Activated CD8-positive, alpha-beta memory T cell treated with anti-CD3 and anti-CD28 coated beads for 1 hour (primary cell): ENCODE measurements at places on chromosomes 2 and 18.

GRCh38 chr18:47772374-47773248 lies 157.8 kb downstream of the SMAD2 start:
- DNase-seq: no peak

DNA sequence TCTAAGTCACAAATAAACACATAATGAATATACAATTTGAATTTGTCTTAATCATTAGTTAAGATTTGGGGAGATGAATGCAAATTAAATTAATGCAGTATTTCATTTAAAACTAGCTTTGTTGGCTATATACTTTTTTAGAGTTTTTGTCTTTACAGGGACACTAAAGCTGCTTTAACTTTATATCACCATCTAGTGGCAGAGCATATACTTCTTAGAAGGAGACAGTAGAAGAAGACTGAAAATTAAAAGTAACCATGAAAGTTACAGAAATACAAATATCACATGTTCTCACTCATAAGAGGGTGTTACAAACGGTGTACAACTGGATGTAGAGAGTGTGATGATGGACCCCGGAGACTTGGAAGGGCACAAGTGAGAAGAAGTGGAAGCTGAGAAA lies 268.3 kb upstream of the NETO1 start:
- no peak for DNase-seq

- DNase-seq: no peak
These were observed at the start of gene LYPD6 for GRCh38 chr2:149330127-149331022. LYPD6 (plus strand) TSS chr2:149330587; CDS start chr2:149437709, 107,122 bp downstream.

GRCh38 chr2:120820953-120821279 lies 85.2 kb downstream of the GLI2 start:
- DNase-seq: no peak

- DNase-seq: no peak
These were observed 43.1 kb upstream of the ASAP2 start for GRCh38 chr2:9163306-9164111.

DNA sequence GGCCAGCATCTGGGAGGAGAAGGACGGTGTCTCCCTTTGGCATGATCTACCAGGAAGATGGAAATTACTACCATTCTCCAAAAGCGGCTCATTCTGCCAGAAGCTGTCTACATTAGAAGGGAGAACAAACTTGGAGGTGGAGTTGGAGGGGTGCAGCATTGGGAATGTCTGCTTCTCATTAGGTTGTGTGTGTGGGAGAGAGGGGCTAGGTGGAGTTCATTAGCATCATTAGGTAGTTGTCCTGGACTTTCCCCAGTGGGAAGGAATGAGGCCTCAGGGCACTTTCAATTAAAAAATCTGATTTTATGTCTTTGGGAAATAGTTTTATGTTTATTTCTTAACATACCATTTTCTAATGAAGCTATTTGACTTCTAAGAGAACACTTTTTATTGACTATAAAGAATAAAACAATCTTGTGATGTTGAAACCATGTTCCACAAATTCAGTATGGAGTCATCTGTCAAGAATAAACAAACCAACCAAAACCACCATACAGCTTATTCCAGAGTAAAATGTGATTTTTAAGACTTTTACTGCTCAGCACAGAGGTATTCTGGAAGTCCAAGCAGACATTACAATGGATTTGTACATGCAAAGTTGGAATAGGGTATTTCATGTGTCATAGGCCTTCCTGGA lies 60.6 kb downstream of the VAPA start:
- no peak for DNase-seq

- no peak for DNase-seq
These were observed 120.9 kb upstream of the NRP2 start for GRCh38 chr2:205561441-205561840.

DNA sequence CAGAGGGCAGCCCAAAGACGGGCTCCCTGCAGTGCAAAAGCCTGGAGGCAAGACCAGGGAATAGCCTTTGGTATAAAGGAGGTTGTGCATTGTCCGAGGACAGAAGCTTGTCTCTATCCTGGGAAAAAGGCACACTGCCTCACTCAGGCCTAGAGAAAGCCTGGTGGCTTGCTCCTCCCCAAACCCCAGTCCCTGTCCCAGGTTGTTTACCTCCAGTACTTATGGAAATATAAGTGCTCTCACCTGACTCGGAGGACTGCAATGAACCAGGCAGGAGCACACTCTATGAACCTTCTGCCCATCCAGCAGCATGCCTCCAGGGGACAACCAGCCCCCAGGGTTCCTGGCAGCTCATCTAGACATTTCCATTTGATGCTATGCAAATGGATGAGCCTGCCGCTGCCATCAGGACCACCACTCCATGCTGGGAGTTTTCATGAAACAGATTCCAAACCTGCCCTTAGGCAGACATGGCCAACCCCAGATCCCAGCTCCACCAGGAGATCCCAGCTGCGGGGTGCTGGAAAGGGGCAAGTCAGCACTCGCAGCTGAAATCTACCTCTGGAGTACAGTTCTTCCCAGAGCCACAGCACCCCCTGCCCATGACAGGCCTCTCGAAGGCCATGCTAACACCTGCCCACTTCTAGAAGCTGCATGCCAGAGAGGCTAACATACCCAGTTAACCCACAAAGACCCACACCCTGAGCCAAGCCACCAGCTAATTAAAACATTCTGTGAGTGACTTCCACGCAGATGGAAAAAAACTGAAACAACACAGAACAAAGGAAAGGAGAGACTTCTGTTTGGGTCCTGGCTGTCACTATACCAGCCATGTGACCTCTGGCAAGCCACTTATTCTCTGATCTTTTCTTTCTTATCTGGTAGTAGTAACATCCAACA lies 101.7 kb downstream of the TTC32 start:
- no peak for DNase-seq

- DNase-seq: no peak
These were observed 39.2 kb upstream of the BIN1 start for GRCh38 chr2:127146071-127146725.

GRCh38 chr2:1940679-1941078 lies 196.4 kb upstream of the PXDN start:
- DNase-seq: no peak

- DNase-seq: no peak
These were observed 95.5 kb downstream of the GYPC start for GRCh38 chr2:126751477-126751876.

DNA sequence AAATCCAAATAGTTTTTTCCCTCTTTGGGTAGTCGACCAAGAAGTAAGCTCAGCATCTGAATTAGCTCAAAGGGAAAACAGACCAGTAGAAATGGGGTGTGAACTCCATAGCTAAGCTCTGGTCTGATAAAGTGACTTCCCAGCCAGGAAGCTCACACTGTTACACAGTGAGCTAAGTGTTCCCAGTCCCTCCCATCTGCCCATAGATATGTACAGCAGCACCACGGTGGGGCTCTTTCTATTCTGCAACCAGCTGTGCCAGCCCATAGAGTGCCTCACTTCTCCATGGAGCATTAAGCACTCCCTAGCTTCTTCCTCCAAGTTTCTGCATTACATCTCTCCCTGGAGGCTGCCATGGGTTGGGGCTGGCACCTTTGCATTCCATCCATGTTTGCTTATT lies 27.6 kb upstream of the NEMP2 start:
- no peak for DNase-seq

DNA sequence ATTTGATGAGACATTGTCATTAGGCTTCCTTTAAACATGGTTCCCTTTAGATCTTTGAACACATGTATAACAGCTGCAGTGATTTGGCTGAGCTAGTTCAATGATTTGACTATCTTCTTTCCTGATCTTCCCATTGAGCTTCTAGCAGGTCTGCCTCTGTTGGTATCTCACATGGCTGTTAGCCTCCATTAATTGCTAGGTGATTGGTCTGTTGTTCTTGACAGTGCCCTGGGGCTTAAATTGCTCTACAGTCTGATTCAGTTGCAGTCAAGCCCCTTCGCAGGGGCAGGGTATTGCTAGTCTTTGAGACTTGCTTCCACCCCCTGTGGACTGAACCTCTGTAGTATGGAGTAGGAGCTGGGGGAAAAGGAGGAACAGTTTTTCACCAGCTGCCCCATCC lies 24.1 kb downstream of the SKA1 start:
- DNase-seq: no peak

DNA sequence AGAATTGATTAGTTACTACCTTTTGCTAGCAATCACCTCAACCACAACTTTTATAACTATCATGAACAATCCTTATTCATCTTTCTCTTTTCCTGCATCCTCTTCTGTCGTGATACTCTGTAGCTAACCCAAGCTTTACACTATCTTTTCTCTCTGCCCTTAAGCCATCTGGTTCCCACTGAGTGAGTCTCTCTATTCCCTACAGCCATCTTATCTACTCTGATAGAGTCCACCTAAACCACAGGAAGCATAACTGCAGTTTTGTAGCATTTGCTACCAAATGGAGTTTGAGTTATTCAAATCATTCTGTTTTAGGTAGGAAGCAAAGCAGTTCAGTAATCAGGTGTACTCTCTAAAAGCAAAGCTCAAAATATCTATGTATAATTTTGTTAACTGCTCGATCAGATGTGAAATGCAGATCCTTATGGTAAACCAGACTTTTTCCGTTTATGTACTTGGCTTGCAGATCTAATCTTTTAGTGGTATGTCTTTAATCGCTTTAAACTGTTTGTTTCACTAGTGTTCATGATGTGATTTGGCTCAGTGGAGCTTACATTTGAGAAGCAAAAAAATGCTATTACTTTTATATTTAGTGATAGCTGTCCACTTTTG lies 91.0 kb downstream of the CSRNP3 start:
- no peak for DNase-seq

- no peak for DNase-seq
These were observed 321.8 kb upstream of the SPRED2 start for GRCh38 chr2:65754219-65754618.

GRCh38 chr18:63223837-63224236 lies 95.7 kb downstream of the BCL2 start:
- no peak for DNase-seq

DNA sequence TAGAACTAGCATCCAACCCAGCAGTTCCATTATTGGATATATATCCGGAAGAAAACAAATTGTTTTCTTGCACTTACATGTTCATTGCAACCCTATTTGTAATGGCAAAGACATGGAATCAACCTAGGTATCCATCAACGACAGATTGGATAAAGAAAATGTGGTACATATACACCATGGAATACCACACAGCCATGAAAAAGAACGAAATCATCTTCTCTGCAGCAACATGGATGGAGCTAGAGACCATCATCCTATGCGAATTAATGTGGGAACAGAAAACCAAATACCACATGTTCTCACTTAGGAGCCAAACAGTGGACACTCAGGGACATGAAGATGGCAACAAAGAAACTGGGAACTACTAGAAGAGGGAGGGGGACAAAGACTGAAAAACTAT lies 352.7 kb downstream of the CDH2 start:
- no peak for DNase-seq

DNA sequence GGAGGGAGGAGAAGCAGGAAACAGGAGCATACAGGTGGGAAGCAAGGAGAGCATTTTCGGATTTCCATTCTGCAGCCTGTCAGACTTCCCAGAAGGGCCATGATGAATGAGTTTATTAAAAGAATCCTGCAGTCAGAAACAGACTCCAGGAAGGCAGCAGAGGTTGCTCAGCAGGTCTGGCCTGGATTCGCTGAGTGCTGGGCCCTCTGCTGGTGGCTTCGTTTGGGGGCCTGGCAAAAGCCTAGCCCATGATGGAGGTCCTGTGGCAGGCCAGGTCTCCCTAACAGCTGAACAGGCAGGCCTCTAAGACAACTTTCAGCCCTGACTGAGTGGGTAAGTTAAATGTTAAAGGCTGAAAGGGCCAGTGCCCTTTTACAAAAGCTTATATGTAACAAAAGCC lies 108.2 kb upstream of the CAPN13 start:
- DNase-seq: no peak

DNA sequence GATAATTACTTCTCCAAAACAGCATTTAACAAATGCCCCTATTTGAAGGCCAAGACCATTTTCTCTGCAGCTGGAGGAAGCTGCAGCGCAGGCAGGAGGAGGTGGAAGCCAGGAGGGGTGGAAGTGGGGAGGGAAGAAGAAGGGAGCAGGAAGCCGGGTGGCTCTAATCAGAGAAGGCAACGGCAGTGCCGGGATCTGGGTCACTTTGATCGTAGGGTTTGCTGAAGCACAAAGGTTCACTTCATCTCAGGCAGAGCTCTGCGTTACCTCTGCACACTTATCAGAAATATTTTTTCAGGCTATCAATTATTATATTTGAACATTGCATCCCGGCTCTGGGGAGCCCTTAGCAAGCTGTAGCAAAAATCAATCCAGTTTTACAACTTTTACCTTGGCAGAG lies 315.8 kb upstream of the POU3F3 start:
- DNase-seq: no peak

DNA sequence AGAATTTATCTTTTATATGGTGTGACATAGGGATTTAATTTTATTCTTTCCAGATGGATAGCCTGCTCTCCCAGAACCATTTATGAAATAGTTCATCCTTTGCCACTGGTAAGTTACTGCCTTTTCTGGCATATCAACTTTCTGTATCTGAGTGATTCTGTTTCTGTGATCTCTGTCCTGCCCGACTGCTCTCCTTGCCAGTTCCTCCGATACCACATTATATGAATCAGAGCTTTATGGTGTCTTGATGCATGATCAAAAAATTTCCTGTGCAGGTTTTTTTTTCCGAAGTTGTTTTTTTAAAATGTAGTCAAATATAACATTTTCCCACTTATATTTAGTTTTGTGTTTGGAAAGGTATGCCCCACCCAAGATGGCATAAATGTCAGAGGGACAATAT lies 242.5 kb downstream of the CYP26B1 start:
- no peak for DNase-seq

GRCh38 chr2:134943540-134943939 lies 24.9 kb downstream of the CCNT2 start:
- no peak for DNase-seq

- DNase-seq: no peak
These were observed 570 bp upstream of the ECEL1 start for GRCh38 chr2:232488097-232488711.
